Left hindlimb (tissue), 1 donor: ENCODE measurements at places on chromosomes 16 and 17.
A peak's percentile ranks its signal among the peaks of the same experiment; 100 is the strongest.

GRCh38 chr16:31202414-31203375 lies at the start of gene PYCARD:
Gene PYCARD (minus strand): TSS chr16:31202760. CDS start chr16:31202690, 70 bp downstream.
- peak; percentile 60 for DNase-seq

GRCh38 chr17:4657678-4658077 lies 16.2 kb upstream of the ALOX15 start:
- no peak for DNase-seq

DNA sequence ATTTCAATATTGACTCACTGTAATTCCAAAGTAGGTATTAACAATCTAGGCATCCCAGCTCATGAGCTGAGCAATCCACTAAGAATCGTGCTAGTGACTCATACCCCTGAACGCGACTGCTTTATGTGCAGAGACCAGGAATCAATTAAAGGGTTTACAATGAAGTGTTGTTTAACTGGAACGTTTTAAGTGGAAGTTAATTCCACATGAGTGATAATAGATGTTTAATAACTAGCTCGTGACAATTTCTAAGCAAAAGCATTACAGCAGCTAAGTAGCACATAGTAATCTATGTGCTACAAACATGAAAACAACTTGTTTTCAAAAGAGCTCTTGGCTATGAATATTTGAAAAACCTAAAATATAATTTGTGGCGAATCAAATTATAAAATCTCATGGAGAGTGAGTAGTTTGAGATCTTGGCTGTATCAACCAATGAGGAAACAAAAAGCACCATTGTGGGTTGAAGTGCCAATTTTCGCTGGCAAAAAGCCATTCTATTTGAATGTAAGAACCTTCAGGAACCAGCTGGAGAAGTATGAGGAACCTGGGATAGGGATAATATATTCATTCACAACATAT lies 9.4 kb downstream of the GJC1 start:
- no peak for DNase-seq

DNA sequence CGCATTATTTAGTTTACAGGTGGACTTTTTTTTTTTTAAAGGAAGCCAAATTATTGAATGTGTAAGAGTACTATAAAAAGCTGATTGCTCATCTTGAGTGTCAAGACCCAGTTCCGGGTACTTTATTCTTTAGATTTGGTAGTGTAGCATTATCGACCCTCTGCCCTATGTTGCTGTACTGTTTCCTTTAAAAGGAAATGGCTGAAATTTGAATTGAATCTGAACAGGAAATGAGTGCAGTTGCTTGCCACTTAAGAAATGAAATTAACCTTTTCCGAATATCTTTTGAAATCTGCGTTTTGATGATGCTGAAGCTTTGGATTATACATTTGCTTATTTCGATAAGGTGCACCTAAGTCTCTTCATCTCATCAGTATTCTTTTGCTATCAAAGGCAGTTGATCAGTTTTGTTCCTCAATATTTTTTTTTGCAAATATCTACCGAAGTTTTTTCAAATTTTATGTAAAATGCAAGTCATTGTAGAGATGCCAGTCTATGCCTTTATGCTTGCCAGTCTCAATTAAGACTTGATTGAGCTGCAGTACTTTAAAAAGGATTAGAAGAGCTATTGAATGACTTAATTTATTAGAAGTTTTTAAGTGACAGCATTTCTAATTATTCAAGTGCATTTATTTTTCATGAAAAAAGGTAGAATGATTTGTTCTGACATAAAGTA lies 1.8 kb downstream of the GGNBP2 start:
- DNase-seq: no peak

DNA sequence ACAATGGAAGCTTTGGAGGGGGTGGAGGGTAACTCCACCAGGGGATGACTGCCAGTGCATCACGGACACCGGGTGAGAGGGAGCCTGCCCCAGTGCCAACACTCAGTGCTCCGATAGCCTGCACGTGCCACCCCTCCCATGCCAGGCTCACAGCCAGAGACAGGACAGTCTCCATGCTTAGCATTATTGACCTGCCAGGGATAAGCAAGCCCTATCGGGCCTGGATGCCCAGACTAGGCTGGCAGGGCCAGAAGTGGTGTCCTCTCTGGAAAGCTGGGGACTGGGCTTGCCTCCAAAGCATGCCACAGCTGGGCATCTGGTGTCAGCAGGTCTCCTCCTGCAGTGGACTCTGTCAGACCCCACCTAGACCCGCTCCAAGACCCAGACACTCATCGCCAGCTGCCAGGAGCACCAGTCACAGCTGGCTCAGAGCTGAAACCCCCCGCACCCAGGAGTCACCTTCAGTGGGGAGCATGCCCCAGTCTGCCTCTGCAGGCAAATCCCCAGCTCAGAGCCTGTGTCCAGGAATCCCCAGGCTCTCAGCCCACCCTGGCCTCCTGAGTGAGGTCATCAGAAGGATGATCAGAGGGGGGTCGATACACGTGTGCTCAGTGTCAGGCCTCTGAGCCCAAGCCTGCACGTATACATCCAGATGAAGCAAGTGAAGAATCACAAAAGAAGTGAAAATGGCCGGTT lies 1.8 kb upstream of the RHBDF1 start:
- no peak for DNase-seq

- DNase-seq: no peak
Observed at GRCh38 chr17:48465884-48466283, 35.9 kb upstream of the SKAP1 start.

DNA sequence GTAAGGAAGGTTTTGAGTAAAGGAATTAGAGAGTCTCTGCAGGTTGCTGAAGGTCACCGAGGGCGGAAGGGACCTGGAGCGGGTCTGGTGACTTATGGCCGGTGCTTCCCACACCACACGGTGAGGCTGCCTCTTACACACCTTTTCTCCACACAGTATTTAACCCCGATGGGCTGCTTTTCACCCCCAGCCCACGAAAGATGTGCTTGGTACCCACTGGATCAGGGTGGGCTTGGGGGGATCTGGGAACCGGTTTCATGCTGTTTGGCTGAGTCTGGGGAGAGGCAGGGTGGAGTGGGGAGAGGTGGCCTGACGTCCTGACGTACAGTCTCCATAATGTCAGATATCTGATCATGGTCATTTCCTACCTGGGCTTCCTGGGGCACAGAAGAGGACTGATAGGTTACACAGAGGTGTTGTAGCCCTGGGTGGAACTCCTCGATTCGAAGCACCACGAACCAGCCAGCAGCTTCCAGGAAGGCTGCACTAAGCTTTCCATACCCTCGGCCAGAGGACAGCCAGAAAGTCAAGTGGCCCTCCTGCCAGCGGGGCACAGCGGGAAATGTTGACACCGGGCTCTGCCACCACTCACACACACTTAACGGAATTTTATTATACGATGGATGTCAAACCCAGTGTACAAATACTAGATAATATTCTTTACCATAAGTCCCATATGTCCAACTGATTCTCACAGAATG lies 34.0 kb downstream of the OR1D5 start:
- no peak for DNase-seq

GRCh38 chr17:77609553-77610517 lies 348.7 kb upstream of the TNRC6C start:
- DNase-seq: peak; percentile 59

DNA sequence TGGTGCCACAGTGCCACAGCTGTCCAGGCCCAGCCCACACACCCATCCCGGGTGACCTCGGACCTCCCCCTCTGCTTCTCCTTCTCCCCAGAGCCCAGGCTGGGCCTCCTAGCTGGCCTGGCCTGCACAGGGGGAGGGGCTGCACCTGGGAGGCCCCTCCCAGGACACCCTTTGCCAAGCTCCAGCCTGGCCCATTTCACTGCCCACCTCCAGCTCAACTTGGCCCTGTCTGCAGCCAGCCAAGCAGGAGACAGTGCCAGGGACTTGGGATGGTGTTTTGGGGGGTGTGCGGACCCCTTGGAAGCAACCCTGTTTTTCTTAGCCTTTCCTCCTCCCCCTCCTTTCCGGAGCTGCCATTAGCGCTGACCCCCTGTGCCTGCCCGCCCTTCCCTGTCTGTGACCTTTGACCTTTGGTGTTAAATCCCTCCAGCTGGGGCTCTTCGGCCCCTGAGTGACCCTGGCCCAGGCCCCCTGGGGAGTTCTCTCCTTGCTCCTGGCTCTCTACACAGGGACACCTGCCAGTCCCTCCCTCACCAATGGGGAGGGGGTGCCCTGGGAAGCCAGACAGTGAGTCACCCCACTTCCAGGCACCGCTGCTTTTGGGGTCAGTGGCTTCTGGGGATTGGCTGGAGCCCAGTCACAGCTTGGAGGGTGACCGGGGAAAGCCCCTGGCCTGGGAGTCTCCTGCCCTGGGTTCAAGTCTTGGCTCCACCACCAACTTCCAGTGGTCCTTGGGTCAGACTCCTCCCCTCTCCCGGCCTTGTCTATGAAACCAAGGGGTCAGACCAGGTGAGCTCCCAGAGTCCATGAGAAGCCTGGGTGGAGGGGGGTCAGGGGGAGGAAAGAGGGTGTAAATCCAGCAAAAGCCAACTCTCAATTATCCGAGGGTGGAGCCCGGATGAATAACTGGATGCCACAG lies 1.9 kb downstream of the GLIS2 start:
- peak; percentile 71 for DNase-seq

DNA sequence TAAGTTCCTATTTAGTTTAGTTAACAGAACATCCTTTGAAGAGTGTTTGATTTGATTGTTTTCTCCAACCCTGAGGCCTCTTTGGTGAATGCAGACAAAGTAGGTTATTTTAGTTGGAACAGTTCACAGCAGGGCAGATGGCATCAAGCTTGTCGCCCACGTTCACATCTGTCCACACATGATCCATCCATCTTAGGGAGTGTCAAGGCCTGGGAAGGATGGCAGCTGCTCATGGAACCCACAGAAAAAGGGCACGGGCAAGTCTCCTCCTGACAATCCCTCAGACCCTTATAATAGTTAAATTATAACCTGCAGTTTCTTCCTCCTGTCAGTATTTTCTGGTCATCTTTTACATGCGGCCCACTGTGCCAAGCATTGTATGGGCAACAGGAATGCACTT lies 60.2 kb downstream of the KNOP1 start:
- DNase-seq: no peak

- DNase-seq: no peak
Observed at GRCh38 chr17:77382966-77383612, 242.3 kb downstream of the SEC14L1 start.

DNA sequence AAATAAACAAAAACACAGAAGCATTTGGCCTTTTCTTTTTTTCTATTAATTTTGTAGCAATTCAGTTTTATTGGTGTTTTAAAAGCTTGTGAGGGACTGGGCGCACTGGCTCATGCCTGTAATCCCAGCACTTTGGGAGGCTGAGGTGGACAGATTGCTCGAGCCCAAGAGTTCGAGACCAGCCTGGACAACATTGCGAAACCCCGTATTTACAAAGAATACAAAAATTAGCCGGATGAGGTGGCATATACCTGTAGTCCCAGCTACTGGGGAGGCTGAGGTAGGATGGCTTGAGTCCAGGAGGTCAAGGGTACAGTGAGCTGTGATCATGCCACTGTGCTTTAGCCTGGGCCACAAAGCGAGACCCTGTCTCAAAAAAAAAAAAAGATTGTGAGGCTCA lies 53.4 kb downstream of the SEC14L1 start:
- DNase-seq: no peak

DNA sequence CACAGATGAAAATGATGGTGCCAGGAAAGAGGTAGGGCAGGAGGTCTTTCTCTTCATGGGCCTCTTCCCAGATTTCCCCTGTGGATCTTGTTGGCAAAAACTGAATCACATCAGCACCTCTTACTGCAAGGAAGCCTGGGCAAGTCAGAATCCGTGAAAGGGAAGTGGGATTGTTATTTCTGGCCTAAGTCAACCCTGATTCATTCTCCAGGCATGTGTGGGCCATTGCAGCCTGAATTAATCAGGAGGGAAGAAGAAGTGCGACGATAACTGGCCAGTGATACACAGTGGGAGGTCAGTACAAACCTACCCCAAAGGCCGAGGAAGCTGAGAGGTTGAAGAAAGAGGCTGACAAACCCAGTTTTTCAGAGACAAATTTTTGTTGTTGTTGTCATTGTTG lies 17.9 kb upstream of the NSMCE1 start:
- no peak for DNase-seq

DNA sequence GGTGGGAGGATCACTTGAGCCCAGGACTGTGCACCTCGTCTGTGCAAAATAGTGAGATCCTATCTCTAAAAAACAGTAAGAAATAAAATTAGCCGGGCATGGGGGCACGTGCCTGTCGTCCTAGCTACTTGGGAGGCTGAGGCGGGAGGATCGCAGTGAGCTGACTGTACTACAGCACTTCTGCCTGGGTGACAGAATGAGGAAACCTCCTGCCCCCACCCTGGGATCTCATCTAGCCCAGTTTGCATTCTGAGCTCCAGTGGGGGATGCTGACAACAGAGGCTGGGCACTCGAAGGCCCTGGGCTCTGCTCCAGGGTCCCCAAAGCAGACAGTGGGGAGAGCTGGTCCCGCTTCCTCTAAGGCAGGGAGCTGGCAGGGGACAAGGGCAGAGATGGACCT lies 7.1 kb downstream of the NAGPA start:
- DNase-seq: peak; percentile 25

- no peak for DNase-seq
Observed at GRCh38 chr16:56032072-56032471, 156.9 kb upstream of the CES5A start.

DNA sequence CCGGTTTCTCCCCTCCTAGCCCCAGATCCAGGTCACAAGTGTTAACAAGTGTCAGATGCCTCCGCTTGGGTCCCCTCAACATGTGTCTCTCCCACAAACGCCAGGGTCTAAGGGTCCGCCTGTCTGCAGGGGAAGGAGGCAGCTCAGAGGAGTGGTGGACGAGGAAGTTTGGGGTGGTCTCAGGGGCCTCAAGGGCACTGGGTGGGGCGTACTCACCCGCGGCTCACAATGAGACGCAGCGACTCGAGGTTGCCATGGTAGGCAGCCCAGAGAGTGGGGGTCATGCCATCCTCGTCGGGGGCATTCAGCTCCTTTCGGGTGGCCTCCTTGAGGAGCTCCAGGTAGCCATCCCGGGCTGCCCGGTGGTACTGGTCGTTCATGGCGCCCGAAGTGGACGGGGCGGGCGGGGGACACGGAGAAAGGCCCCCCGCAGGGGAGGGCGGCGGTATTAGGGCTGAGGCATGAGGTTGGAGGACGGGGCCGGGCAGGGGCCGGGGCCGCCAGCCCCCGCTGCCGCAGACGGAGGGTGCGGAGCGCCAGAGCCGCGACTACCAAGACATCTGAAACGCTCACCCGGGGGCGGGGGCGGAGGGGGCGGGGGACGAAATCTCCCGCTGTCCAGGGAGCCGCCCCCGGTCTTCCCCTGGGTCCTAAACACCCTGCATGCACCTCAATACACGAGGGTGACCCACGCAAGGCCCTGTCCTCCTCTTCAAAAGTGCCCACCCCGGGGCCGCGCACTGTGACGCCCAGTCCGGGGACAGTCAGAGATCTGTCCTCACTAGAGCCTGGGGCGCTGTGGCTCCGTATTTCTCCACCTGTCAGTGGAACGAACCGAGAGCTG lies at the start of gene USH1G:
Gene USH1G (minus strand): TSS at position 562 of the 844 bp plus-strand sequence. CDS start 182 bp downstream, at position 380.
- no peak for DNase-seq

GRCh38 chr17:11144358-11145233 lies 96.4 kb upstream of the SHISA6 start:
- no peak for DNase-seq

- no peak for DNase-seq
Observed at GRCh38 chr16:82056550-82056896, 21.5 kb downstream of the HSD17B2 start.

DNA sequence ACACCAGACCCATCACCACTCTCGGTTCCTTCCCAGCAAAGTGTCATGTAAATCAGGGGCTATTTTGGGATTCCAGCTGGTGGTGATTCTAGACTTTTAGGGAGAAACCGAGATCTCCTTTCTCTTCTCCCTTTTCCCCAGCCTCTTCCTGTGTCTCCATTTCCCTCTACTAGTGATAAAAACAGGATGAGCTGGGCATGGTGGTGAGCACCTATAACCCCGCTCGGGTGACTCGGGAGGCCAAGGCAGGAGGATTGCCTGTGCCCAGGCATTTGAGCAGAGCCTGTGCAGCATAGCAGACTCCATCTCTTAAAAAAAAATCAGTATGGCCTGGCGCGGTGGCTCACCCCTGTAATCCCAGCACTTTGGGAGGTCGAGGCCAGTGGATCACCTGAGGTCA lies 6.1 kb downstream of the TBX21 start:
- DNase-seq: no peak
